ENCODE measurements at places on chromosomes 1 and 21.

GRCh38 chr1:116826818-116827606, 72.8 kb downstream of the CD2 start:
- peak; percentile 37 for DNase-seq

- peak; percentile 31 for DNase-seq
These were observed 1.2 kb downstream of the VAV3 start for GRCh38 chr1:107963601-107964335.

DNA sequence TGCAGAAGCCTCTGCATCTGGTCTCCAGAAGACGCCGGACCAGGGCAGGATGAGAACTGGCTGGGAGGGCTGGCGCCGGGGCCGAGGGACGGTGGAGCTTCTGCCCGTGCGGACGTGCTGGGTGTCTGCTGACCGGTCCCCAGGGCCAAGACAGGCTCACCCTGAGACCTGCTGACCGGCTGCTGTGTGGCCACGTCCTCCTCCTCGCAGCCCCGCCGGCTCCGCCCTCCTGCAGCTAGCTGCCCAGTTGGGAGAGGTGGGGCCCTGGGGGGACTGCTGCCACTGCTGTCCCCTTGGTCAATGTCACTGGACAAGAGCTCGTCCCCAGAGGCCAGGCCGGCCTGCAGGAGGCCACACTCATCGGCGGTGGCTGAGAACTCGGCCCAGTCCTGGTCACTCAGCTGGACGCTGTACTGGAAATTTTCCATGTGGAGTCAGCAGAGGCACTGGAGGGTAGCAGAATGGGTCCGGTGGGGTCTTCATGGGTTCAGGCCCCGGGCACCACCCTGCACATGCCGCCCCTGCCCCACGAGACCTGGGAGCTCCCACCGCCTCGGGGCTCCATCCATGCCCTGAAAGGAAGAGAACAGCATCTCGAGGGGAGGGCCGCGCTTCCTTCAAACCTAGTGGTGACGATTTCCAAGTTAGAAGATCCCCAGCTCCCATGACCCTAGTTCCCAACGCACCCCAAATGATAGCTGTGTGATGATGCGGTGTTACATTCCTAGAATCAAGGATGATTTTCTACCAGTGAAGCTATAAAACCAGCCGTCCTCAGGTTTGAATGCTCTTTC, 1.1 kb downstream of the PERM1 start:
- no peak for DNase-seq

GRCh38 chr1:26252718-26253117, 18.7 kb downstream of the CEP85 start:
- DNase-seq = no peak

- no peak for DNase-seq
These were observed 25.7 kb downstream of the CNST start for GRCh38 chr1:246591958-246592357.

DNA sequence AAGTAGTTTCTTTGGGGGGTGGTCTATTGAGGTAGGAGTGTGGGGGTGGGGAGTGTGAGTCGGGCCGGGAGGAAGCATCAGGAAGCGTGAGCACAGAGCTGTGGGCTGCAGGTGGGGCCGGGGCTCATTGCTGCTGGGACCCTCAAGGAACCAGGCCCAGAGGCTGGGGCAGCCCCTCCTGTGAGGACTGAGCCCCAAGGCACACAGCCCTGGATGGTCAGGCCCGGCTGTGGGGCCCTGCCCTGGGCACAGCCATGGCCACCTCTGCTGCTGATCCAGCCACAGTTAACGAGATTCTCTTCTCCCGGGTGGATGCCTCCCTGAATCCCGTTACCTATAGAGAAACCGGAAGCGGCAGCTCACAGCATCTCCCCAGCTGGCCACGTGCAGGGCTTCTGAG, 22.9 kb upstream of the SUMO3 start:
- no peak for DNase-seq

DNA sequence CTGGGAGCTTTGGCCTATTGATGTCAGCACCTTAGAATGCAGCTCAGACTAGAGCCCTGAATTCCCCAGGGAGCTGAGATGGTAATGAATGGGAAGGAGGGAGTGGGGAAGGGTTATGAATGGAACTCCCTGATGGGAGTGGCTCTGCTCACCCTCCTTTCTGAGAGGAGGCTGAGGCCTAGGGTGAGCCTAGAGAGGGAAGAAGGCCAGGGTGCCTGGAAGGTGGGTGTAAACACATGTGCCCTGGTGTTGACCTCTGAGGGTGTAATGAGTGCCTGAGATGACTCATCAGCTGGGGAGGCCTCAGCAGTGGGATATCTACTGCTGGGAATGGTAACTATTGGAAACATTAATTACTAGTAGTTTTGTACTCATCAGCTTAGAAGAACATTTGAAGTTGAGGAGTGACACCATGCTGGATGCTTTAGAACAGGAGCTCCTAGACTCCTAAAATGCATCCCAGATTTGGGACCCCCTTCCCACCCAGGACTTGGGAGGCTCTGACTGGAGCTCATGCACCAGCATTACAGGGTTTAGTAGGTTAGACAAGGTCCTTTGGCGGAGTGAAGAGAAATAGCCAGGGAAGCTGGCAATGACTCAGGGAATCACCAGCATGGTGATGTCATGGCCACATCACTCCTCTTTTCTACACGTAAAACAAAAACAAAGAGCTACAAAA, 16.0 kb upstream of the PIGV start:
- no peak for DNase-seq

- no peak for DNase-seq
These were observed 243.7 kb downstream of the NPHP4 start for GRCh38 chr1:5748286-5749225.

DNA sequence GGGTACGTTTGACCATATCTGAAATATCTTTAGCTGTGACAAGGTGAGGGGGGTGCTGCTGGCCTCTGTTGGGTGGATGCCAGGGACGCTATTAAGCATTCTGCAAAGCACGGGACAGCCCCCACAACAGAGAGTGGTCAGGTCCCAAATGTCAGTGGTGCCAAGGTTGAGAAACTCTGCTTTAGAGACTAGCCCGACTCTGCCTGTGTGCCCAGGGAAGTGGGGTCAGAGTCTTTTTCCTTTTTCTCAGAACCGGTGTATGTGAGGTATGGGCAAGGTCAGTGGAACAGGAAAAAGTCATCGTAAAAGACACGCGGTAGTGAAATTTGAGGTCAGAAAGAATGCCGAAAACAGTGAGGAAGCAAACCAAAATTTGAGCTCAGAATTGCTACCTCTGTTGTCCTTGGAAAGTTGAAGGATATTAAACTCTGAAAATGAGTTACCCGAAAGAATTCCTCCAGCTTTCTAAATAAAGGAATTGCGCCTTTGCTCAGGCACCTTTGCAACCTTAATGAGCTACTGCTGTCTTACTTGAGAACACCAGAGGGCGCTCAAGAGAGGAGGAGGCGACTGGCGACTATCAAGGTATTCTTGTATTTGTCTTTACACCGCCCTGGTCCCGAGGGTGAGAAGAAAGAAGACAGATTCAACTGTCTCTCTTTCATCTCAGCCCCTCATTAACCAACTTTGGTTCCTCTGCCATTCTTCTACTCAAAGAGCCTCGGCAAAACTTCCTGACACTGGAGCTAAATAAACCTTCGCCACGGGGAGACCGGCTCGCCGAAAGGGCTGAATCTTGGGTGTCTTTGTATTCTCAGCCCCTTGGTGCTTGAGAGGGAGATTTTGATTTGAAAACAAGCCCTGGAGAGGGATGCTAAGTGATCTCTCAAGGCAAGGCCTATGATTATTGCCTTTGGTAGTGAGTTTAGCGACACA, 85.4 kb upstream of the OLIG2 start:
- DNase-seq = peak; percentile 45

GRCh38 chr1:247884797-247885413, 10.5 kb upstream of the OR2W3 start:
- no peak for DNase-seq

DNA sequence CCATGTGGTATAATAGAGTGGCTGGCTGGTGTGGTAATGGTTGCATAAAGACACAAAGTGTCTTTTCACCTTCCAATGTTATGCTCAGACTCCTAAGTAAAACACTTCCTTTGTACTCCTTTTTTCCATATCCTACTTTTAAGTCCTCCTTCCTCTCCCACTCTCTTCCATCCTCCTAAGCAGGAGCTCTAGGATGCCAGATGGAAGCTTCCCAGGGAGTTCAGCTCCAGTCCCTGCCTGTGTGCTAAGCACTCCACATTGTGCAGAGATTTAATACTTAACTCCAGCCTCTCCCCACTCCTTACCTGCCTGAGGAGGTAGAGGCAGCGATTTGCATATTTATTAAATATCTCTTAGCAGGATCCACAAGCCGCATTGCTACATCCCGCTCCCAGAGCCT, 60.5 kb upstream of the IGSF21 start:
- DNase-seq = no peak

GRCh38 chr1:9273177-9273576, 19.5 kb upstream of the SPSB1 start:
- no peak for DNase-seq

GRCh38 chr1:5742032-5742431, 250.2 kb downstream of the NPHP4 start:
- no peak for DNase-seq

GRCh38 chr1:10951961-10952360, 60.5 kb upstream of the TARDBP start:
- DNase-seq = no peak

GRCh38 chr1:184545601-184546000, 158.8 kb downstream of the C1orf21 start:
- no peak for DNase-seq

- no peak for DNase-seq
These were observed 1191.0 kb upstream of the NCAM2 start for GRCh38 chr21:19807201-19807600.

DNA sequence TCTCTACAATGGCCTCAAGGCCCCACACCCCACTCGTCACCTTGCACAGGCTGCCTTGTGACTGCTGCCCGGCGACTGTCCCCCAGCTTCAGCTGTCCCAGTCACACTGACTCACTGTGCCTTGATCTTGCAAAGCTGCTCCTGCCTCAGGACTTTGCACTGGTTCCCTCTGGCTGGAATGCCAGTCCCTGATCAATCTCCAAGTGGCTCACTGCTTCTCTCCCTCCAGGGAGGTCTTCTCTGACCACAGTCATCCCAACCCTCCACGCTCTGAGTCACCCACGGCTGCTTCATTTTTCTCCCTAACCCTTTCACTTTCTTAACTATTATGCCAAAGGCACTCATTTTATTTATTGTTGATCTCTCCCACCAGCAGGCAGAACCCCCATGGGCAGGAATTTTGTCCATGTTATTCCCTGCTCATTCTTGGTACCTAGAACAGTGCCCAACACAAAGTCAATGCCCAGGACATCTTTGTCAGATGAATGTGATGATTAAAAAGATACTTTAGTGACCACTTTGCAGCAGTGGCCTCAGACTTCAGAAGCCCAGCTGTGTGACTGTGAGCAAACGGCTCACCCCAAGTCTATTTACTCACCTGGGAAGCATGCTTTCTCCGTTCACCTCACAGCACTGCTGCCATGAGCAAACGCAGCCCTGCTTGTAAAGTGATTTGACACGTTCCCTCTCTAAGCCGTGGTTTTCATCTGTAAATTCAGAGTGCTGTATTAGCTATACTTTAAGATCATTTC, 53.4 kb downstream of the ZBTB18 start:
- no peak for DNase-seq

DNA sequence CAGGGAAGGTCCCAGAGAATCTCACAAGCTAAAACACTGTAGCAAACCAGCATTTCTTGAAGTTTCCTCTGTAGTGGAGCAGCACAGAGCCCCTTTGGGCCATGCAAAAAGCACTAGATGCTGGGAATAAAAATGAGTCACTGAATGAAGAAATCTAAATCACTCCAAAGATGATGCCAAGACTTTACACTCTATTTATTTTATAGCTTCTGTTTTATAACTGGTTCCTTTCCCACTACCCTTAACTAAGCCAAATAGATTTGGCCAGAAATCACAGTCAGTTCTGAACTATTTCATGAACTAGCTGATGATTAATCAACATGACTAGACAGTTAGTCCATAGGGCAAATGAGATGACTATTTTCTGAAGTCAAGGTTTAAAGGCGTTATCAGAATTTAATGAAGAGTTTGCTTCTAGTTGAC, 89.5 kb downstream of the SCMH1 start:
- DNase-seq = no peak

GRCh38 chr1:48794816-48795215, 18.1 kb upstream of the BEND5 start:
- no peak for DNase-seq

- DNase-seq = peak; percentile 62
These were observed 42.3 kb upstream of the NFASC start for GRCh38 chr1:204828352-204828850.

DNA sequence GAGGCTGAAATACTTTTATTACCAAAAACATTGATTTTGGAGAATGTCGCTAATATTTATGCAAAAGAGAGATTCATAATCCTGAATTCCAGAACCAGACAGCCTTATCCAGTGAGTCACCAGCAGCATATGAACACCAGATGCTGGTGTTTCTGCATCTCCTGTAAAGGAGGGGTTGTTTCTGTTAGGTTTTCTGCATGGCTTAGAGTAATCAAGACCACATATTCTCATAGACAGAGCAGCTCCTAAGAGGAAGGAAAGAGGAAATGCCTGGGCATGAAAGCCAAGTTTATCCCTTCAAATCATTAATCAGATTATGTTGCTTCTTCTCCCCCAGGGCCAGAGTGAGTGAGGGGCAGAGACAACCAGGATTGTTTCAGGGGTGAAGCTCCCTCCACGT, 86.2 kb downstream of the NGF start:
- no peak for DNase-seq

DNA sequence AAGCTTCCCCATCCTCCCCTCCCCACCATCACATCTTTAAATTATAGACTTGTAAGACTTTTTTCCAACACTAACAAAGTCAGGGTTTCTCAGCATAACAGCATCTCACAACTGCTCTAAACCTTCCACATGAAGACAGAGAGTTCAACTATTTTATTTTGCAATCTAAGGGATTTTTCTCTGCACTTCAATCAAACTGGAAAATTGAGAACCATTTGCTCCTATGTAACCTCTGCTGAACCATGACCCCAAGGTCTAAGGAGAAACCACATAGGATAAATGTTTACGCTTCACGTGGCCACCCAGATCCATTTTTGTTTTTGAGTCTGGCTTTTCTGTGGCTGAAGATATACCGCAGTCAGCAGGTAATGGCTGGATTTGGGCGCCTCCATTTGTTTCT, 13.2 kb downstream of the ERRFI1 start:
- DNase-seq = no peak

DNA sequence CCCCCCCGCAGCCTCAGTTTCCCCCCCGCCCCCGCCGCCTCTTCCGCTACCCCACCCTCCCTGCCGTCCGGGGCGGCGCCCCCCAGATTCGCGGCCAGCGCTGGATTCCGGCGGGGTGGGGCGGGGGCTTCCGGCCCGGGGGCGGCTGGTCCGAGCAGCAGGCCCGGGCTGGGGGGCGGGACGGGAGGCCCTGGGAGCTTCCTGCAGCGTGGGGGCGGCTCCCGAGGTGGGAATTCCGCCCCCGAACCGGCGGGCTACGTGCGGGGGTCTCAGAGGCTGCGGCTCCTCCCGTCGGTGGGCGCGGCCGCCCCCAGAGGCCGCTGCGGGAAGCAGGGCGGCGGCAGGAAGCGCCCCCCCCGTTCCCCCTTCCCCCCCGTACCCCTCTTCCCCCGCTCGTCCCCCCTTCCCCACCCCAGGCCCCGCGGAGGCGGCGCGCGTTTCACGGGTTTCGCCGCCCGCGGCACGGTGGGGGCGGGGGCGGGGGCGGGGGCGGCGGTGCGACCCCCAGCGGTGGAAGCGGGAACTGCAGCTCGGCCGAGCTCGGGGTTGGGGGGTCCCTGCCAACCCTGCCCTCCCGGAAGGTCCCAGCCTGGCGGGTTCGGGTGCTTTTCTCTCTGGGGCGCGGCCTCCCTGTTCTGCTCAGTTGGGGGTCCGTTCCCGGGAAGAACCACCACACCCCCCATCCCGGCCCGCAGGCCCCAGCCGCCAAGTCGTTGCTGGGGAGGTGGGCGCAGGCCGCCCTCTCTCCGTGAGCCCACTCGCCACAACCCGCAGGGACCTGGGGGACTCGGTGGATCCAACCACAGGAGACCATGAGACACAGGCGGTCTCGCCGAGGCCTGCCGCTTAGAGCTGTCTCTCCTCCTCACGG, 76.3 kb downstream of the MORN1 start:
- DNase-seq = peak; percentile 24
